ENCODE measurements at places on chromosomes 12 and 14.

DNA sequence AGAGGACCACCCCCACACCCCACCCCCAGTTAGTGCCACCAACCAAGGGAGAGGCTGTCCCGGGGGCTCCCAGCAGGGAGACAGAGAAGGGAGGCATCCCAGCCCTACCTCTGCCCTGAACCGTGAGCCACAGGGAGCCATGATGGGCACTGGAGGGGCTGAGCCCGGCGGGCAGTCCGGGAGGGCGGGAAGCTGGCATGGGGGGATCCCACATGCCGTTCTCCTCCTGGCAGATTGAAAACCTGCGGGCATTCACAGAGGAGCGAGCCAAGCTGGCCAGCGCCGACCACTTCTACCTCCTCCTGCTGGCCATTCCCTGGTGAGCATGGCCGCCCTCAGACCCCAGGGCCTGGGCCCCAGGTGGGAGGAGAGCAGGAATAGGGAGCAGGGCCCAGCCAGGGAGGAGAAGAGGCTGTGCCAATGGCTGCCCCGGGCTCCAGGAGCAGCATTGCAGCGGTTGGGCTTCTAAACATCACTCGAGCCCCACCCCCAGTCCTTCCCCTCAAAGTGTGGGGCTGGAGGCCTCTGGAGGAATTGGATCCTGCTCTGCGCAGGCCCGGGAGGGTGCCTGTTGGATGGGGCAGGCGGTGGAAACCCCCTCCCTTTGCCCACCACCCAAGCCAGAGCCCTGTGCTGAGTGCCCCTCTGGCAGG, 14.5 kb upstream of the ADSS1 start:
- DNase-seq = no peak

DNA sequence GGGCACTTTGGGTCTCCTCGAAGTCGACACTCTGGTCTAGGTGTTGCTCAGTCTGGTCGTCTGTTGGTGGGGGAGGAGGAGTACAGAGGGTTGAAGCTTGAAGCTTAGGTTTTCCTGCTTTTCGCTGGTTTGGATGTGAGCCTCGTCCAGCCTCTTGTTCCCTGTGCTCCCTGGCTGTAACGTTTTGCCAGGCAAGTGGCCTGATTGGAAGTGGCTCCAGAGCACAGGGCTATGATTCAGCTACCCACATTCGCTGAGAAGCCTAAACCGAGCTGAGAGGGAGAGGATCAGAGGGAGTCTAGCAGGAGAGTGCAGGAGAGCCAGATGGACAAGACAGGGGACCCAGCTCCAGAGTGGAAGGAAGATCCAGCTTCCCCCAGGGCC, 6.1 kb downstream of the HOXC10 start:
- no peak for DNase-seq

DNA sequence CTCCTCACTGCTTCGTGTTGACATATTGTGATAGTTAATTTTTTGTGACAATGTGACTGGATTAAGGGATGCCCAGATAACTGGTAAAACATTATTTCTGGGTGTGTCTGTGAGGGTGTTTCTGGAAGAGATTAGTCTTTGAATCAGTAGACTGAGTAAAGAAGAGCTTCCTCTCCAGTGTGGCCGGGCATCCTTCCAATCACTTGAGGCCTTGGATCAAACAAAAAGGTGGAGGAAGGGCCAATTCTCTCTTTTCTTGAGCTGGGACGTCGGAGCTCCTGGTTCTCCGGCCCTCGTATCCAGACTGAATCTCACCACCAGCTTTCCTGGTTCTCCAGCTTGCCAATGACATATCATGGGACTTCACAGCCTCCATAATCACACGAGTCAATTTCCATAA, 240.4 kb downstream of the CHST11 start:
- DNase-seq = no peak

DNA sequence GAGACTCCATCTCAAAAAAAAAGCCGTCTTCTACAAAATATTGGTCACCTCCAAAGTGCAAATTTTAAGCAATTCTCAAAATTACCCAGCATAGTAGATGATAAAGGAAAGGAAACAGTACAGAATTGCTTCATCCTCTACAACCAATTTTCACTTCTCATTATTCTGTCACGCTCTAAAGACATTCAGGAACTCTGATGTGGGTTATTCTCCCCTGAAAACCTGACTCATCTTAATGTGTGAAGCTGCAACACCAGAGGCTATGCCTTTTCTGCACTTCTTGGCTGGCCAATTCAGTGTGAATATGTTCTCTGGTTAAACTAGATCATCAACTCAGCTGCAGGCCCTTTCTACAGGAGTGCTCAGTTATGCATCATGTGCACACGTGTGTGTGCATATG, 11.0 kb downstream of the PTGER2 start:
- no peak for DNase-seq

DNA sequence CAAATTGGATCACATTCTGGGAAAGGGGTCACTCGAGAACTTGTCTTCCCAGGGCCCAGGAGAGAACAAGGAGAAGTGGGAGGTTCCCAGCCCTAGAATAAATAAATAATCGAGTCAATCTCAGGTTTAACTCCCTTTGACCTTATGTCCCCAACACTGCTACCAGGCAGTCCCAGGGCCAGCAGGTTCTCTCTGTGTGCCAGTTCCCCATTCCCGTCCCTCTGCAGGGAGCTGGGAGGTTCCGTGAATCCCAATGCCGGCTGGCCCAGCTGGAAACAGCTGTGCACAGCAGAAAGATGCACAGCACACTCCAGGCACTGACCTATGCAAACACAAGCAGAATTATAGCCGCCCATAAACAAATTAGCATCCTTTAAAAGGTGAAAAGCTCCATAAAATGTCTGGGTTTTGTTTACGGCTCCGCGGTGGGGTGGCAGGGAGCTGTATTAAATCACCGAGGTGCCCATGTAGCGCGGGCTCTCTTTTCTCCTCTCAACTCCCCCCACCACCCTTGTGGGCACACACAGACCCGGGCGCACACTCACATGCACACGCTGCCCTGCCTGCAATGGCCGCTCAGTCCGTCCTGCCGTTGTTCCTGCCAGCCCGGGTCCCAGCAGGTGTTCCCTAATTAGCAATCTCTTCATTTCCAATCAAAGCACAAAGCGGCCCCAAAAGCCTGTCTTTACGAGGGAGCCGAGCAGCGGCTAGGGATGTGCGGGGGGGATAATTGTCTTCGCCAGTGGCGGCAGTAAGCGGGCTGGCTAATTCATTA, 46.6 kb upstream of the ESRRB start:
- no peak for DNase-seq

DNA sequence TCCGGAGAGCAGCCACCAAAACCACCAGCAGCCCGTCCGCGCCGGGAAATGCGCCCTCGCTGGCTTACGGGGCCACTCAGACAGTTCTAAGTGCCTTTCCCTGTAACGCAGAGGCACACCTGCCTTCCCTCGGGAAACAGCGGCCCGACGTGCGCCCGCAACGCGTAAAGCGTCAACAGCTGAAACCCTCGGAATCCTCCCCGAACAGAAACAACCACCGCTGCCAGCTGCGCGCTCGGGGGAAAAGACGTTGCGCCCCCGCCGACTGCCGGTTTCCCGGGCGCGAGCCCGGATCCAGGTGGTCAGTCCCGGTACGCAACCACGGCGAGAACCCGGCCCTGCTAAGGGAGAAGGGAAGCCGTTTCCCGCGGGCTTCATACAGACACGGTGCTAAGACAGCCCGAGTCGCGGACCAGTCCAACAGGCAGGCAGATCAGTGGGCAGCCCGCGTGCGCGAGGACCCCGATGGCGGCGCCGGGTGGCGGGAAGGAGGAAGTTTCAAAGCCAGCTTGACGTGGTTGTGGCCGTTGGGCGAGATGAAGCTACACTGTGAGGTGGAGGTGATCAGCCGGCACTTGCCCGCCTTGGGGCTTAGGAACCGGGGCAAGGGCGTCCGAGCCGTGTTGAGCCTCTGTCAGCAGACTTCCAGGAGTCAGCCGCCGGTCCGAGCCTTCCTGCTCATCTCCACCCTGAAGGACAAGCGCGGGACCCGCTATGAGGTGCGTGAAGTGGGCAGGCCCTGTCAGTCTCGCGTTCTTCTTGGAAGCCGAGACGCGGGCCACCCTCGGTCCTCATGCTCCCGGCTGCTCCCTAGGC, at the start of gene LRR1:
LRR1 (plus strand) TSS at position 456 of the 816 bp plus-strand sequence; CDS start at position 537, 81 bp downstream.
- peak; percentile 78 for DNase-seq

DNA sequence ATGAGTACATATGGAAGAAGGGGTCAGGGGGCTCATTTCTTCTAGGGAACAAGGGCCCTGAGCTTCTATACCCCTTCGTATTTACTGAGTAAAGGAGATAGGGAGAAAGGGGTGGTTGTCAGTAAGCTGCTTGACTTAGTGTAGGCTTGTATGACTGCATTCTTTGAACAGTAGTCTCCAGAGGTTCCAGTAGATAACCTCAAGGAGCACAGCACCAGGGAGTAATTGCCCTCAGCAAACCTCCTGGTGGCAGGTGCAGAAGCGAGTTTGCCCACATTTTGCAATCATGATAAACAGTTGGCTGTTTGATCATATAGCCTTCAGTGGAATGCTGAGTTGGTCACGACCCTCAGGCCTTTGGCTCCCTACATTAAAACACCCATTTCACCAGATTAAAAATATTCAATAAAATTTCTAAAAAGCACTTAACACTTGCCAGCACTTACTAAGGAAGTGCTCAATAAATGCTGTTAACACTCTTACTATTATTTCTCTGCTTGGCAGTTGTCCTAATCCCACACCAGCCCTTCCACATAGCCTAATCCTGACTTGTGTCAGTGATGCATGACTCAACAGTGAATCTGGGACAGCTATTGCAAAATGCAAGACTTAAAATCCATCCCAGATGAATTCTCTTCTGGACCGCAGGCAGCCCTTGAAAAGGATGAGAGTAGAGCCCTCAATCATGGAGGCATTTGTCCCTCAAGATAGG, 3.7 kb upstream of the DHRS4L2 start:
- no peak for DNase-seq

GRCh38 chr12:24561411-24561871, 387.5 kb downstream of the BCAT1 start:
- DNase-seq = no peak

GRCh38 chr14:69342928-69343525, 55.1 kb downstream of the ERH start:
- no peak for DNase-seq

DNA sequence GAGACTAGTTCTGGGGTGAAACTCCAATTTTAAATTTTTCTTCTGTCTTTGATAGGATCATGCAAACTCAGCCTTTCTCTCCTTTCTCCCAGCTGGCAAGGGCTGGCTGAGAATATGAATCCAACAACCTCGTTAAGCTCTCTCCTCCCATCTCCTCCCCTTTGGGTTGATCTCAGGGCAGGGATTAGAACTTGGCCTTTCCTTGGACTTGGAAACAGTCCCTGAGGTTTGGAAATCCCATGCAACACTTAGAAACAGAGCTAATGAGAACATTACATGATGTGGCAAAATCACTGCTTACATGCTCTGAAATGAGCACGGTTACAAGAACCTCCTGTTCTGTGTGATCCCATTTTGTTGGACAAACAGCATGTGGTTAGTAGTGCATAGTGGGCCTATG, 31.6 kb downstream of the ACACB start:
- no peak for DNase-seq

GRCh38 chr12:113948151-113948914, 17.8 kb downstream of the RBM19 start:
- no peak for DNase-seq

DNA sequence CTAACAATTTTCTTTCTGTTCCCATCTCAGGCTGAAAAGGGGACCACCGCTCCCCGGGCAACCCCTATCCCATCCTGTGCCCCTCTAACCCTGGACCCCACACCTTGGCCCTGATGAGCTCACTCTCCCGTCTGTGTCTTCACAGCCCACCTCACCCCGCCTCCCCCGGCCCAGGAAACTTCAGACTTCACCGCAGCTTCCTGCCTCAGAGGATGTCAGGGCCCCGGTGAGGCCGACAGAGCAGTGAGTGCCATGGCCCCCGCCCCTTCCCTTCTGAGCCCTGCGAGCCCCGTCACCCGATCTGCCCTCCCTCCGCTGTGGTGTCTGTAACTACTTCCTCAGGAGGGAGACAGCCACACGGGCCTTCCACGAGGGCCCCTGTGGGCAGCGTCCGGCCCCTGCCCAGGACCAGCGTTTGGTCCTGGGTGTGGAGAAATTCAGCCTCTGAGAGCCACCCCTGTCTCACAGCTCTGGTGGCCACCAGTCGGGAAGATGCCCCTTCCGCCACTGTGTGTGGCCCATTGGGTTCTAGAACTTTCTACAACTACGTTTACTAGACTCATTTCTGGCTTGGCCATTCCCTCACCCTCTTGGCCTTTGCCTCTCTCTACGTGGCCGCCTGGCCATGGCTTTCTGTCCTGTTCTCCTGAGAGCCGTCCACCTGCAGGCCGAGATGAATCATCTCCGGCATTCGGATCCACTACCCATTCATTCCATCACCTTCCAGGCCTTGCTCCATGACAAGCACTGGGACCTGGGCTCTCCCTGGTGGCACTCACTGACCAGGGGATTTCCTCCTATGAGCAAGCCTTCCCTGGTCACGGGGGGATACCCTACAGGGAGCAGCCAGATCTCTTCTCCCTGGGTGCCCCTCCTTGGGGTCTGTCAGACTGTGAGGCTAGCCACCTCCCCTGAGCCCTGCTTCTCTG, 3.4 kb downstream of the RHOF start:
- DNase-seq = peak; percentile 91

DNA sequence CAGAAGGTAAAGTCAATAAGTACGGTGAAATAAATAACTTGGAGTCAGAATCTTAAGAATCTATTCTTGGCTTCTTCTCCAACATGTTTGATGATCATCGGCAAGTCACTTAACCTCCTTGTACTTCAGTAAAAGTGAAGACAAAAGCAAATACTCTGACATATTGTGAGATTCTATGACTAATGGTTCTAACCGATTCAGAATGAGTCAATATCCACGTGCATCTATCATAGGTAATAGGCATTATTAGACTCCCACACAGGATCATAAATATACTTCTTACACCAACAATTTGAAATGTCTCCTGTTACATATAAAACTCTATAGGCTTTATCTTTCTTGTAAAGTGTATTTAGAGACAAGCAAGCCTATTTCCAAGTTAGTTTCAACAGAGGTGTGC, 144.4 kb upstream of the ATXN7L3B start:
- DNase-seq = no peak

GRCh38 chr12:19437996-19438395, 1.3 kb upstream of the AEBP2 start:
- no peak for DNase-seq

GRCh38 chr12:16610001-16610585, 4.1 kb upstream of the LMO3 start:
- DNase-seq = no peak

- no peak for DNase-seq
Measured at GRCh38 chr12:107025671-107026070, 38.7 kb upstream of the MTERF2 start.

DNA sequence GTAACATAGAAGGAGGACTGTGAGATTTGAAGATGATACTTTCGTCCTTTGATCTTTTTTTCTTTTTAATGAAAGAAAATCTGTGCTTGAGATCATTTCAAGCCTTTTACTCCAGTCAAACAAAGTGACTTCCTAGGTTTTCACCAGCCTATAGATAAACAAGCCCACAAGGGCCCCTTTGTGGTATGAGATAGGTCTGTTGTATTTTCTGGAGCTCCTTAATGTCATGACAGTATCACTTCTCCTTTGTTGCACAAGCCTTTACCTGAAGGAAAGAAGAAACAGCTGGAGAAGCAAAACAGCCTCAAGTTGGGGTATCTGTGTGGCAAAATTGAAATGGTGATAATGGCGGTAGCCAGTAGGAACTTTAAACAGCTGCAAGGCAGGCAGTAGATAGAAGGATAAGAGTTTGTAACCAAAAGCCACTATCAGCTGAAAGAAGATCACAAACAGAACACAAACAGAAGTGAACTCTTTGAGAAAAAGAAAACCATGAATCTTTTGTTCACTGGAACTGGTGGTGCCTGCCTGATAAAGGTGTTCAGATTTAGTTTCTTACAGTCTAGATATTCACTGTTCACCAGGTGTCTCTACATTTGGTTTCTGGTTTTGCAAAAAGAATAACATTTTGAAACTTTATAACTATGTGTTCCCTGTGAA, 96.8 kb downstream of the LGR5 start:
- DNase-seq = no peak

- no peak for DNase-seq
Measured at GRCh38 chr12:57459750-57460467, at the start of gene GLI1. GLI1 (plus strand) TSS chr12:57459785; CDS start chr12:57463692, 3,907 bp downstream.
